Neuronal stem cell (in vitro differentiated cells): ENCODE measurements at places on chromosomes 2 and 18.
A peak's percentile ranks its signal among the peaks of the same experiment; 100 is the strongest.

DNA sequence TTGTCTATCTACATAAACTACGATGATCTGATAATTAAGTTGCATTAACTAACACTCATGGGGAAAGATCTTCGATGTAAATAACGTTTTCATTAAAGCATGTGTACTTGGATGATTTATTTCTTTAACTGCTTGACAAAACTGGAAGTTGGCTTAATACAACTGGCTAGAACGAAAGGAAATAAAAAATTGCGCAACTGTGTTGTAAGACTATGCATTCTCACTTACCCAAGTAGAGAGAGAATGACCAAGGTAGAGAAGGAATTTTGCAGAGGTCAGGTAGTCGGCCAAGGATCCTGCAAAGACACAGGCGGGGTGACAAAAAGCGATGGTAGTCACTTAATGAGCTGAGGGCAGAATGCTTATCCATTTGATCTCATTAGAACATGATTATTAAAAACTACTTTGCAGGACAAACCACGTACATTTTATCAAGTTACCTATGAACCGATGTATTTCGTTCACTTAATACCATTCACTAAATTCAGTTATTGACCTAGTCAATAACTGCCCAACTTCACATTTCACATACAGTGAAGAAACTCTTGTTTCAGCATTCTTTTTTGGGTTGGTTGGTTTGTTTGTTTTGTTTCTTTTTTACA, 900 bp downstream of the SLC40A1 start:
- peaks cover 39% of the 10 kb centered on the region for H3K27me3 ChIP-seq
- no peaks in the 10 kb centered on the region for H3K36me3 ChIP-seq
- H3K4me3 ChIP-seq, result peak overlapping the region; percentile 62
- H3K4me1 ChIP-seq, result peaks cover 2% of the 10 kb centered on the region
- H3K27ac ChIP-seq, result no peak overlapping the region

DNA sequence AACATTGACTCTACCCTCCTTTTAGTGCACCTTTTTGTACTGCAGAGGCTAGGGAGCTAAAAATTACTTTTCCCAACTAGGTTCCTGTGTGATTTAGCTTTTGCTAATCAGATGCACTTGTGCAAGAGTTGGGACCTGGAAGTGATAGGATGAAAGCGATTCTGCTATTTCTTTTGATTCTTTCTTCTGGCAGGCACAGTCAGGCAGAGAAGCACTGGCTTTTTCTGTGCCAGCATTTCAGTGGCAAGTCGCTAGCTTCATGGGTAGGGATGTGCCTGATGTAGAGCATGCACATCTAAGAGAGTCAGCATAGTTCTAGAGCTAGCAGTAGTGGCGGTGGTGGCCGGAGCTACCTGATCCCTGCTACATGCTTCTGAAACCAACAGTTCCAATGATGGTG, 89.8 kb downstream of the MDH1 start:
- DNase-seq, result no peak
- no peak overlapping the region for H3K4me3 ChIP-seq
- no peaks in the 10 kb centered on the region for H3K36me3 ChIP-seq
- no peaks in the 10 kb centered on the region for H3K4me1 ChIP-seq

GRCh38 chr18:59062643-59063006, 77.1 kb upstream of the SEC11C start:
- H3K36me3 ChIP-seq, result no peaks in the 10 kb centered on the region
- no peaks in the 10 kb centered on the region for H3K27me3 ChIP-seq
- no peak overlapping the region for H3K27ac ChIP-seq
- DNase-seq, result no peak

DNA sequence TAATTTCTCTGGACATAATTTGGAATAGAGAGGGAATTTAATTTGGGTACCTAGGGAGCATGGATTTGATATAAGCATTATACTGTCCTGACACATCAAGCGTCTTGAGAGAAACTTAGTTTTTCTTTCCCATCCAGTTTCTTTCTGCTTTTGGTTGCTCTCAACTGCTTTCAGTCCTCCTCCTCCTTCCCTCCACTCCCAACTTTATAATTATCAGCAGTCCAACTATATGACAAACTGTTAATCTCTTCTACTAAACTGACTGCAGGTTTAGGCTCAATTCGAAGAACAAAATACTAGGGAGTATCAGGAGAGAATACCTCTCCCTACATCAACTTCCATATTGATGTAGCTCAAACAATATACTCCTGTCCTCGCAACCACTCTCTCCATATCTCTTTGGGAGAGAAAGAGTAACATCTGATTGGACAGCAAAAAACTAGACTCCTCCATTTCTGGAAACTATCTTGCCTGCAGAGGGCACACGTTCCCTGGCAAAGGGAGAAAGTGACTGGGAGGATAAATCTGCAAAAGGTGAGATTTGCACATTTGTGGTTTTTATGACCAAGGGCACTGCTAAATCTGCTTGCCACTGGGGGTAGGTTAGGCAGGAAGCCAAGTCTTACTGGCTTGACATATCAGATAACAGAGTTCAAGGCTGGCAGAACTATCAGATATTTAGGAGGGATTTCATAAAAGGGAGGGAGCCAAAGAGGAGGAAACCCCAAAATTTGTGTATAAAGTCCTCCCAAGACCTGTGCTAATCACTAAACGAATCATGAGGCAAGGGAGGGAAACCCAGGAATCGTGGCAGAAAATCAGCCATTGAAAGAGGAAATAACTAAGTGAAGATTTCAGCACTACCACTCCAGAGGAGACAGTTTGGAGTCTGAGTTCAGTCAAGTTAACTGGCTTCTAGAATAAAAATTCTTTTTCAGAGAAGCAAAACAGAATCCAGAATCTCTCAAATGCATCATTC, 40.0 kb downstream of the ICA1L start:
- no peaks in the 10 kb centered on the region for H3K4me1 ChIP-seq
- peak; percentile 17 for DNase-seq
- H3K4me3 ChIP-seq, result no peak overlapping the region
- H3K27me3 ChIP-seq, result no peaks in the 10 kb centered on the region
- H3K36me3 ChIP-seq, result no peaks in the 10 kb centered on the region

- H3K27ac ChIP-seq, result no peak overlapping the region
- DNase-seq, result no peak
- H3K36me3 ChIP-seq, result peaks cover 3% of the 10 kb centered on the region
- no peak overlapping the region for H3K4me3 ChIP-seq
- H3K27me3 ChIP-seq, result no peaks in the 10 kb centered on the region
Observed at GRCh38 chr2:205496772-205497171, 185.5 kb upstream of the NRP2 start.

GRCh38 chr2:159639712-159640111, 23.4 kb upstream of the BAZ2B start:
- H3K27ac ChIP-seq, result no peak overlapping the region
- DNase-seq, result no peak
- H3K4me1 ChIP-seq, result no peaks in the 10 kb centered on the region
- no peak overlapping the region for H3K4me3 ChIP-seq

GRCh38 chr2:2328848-2329247, 2.2 kb downstream of the MYT1L start:
- no peaks in the 10 kb centered on the region for H3K4me1 ChIP-seq
- no peaks in the 10 kb centered on the region for H3K36me3 ChIP-seq
- DNase-seq, result peak; percentile 82
- no peak overlapping the region for H3K4me3 ChIP-seq
- H3K27me3 ChIP-seq, result no peaks in the 10 kb centered on the region

DNA sequence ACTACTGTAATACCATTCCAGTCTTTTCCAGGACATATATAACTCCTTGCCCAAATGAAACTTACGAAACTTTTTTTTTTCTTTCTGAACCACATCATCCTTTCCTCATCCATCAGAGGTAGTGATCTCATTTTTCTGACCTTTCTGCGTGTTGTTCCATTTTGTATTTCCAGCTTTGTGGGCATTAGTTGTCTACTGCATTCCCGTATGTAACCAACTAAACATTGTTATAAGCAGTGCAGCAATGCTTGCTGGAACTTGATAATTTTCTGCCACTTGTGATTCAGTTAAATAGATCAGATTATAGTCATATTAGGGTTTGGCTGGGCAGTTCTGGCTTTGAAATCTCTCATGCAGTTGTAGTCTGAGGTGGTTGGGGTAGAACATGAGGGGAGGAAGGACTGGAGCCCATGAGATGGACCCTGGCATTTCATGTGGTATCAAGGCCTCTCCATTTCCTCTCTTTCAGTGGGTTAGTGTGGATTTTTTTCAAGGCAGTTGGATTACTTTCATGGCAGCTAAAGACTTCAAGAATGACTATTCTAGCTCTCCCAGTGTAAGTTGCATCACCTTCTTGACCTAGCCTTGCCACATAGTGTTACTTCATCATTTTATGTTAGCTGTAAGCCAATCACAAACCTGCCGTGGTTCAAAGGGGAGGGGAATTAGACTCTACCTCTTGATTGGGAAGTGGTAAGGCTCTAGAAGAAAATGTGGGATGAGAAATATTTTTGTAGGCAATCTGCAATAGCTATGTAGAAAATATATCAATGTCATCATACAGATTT, 80.5 kb downstream of the EHBP1 start:
- H3K27me3 ChIP-seq, result no peaks in the 10 kb centered on the region
- DNase-seq, result no peak
- no peaks in the 10 kb centered on the region for H3K36me3 ChIP-seq
- no peak overlapping the region for H3K4me3 ChIP-seq
- H3K27ac ChIP-seq, result no peak overlapping the region
